ENCODE measurements at places on chromosomes 6 and 20. TPM values are rescaled to one million over a fixed set of nuclear protein-coding genes. Genes with fewer than 3 reads are reported as not detected.

DNA sequence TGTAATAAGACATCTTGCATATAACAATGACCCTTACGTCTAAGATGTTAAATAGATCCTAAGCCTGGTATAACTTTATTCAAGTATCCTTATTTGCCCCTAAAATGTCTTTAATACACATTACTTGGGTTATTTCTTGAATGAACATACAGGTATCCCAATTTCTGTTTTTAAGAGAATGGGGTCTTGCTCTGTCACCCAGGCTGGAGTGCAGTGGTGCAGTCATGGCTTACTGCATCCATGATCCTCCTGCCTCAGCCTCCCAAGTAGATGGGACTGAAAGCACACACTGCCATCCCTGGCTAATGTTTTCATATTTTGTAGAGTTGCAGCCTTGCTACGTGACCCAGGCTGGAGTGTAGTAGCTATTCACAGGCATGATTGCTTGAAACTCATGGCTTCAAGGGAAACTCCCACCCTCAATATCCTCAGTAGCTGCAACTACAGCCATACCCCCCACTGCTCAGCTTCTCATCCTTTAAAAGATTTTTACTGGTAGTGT is 10.4 kb upstream of the ZNFX1 start:
- no peak for DNase-seq

- DNase-seq: no peak
Measured at GRCh38 chr6:107871976-107872375, 47.9 kb upstream of the SCML4 start.

The SYNCRIP gene
- 93.6 TPM for total RNA-seq

GRCh38 chr6:70134542-70134941 is 168.3 kb downstream of the COL9A1 start:
- DNase-seq: no peak

- DNase-seq: peak; percentile 82
Measured at GRCh38 chr6:39361657-39362486, 39.4 kb upstream of the KCNK16 start.

DNA sequence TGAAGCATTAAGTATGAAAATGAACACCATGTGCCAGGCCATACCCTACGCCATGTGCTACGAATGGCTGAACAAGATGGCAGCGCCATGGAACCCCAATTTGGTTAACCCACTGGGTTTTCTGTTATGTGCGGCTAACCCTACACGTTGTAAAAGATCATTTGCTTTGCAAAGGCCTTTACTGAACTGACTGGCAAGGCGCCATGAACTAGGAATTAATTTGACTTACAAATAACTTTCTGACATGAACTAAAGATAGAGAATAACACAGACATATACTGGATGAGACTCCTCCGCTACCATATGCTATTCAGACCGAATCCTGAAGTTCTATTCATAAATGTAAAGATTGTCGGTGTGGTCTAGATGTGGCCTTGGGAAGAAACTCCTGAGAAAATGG is 3.9 kb downstream of the CNKSR3 start:
- no peak for DNase-seq

DNA sequence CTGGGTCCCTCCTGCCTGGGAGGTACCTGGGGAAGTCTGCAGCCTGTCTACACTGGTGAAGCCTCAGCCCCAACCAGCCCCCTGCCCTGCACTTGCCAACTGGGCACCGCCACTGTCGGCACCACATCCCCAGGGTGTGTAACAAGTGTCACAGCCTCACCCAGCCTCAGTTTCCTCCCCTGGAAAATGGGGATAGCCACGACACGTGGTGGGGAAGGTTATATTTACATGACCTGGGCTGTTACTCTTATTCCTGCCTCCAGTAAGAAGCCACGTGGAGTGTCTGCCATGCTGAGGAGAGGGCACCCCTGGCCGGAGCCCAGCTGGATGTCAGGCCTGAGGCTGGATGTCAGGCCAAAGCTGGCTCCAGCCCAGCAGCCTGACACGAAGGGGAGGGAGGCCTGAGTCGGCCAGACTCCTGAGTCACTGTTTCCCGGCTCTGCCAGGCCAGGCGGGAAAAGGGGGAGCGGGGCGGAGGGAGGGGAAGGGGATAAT is 44.9 kb downstream of the SNAI1 start:
- no peak for DNase-seq

- no peak for DNase-seq
Measured at GRCh38 chr20:34983995-34984735, 28.5 kb downstream of the MYH7B start.

The DNAH8 gene
- not detected for total RNA-seq

DNA sequence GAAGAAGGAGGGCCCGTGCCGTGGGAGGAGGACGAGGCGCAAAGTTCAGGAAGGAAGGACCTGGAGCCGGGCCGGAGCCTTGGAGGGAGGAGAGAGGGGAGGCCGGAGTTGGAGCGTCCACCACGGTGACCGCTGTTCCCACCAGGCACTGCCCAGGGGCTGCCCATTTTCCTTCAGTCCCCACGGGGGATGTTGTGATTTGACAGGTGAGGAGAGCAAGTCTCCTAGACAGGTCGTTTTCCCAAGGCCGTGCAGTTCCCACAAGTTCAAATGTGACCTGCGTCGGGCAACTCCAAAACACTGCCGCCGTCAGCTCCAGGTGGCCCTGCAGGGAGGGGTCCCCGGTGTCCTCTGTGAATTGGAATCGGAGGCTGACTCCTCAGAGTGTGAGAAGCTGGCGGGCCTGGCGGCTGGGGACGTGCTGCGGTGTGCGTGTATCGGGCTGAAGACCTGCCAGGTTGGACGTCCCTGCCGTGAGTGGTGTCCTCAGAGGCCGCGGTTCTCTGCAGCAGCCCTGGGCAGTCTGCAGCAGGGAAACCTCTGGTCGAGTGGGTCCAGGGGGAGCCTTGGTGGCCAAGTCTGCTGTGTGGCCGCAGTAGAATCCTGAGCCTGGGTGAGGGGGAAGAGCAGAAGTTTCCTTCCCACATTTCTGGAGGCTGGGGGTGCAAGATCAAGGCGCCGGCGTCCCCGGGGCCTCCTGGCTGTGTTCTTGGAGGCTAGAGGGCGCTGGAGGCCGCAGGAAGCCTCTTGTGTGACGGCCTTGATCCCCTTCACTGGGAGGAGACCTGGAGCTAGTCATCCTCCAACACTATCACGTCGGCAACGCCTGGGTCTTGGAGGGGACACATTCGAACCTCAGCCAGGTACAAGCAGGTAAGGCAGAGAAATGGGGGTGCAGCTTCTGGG is 115.1 kb upstream of the FRMD1 start:
- DNase-seq: no peak

The BPIFA1 gene
- total RNA-seq: not detected

The SMLR1 gene
- not detected for total RNA-seq

Measured in glutamatergic neuron (in vitro differentiated cells).